Muscle of back (tissue), 13 donors: ENCODE measurements at places on chromosomes 2 and 18. TPM values are rescaled to one million over a fixed set of nuclear protein-coding genes. Genes with fewer than 3 reads are reported as not detected.

LYPD1 gene
- 10.7 TPM for polyA plus RNA-seq

TMEM182 gene
- 142 TPM for polyA plus RNA-seq

- DNase-seq, result no peak
Measured at GRCh38 chr2:182101263-182101662, 115.6 kb downstream of the PPP1R1C start.

DNA sequence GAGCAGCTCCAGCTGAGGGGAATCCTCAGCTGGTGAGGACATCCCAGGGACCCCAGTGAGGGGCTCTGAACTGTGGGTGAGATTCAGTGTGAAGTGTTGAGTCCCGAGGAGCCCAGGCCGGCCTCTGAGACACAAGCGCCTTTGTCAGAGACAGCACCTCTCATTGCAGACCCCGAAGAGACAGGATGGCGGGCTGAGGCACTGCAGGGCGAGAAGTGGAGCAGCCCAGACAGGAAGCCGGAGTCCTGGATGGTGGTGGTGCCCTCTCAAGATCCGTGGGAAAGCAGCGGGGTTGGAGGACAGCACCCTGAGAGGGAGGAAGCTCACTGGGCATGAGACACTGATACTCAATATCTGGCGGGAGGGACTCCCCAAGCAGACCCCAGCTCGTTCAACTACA is 49.1 kb upstream of the ID2 start:
- no peak for DNase-seq

- no peak for DNase-seq
Measured at GRCh38 chr18:69887256-69887655, 60.4 kb downstream of the CD226 start.

DNA sequence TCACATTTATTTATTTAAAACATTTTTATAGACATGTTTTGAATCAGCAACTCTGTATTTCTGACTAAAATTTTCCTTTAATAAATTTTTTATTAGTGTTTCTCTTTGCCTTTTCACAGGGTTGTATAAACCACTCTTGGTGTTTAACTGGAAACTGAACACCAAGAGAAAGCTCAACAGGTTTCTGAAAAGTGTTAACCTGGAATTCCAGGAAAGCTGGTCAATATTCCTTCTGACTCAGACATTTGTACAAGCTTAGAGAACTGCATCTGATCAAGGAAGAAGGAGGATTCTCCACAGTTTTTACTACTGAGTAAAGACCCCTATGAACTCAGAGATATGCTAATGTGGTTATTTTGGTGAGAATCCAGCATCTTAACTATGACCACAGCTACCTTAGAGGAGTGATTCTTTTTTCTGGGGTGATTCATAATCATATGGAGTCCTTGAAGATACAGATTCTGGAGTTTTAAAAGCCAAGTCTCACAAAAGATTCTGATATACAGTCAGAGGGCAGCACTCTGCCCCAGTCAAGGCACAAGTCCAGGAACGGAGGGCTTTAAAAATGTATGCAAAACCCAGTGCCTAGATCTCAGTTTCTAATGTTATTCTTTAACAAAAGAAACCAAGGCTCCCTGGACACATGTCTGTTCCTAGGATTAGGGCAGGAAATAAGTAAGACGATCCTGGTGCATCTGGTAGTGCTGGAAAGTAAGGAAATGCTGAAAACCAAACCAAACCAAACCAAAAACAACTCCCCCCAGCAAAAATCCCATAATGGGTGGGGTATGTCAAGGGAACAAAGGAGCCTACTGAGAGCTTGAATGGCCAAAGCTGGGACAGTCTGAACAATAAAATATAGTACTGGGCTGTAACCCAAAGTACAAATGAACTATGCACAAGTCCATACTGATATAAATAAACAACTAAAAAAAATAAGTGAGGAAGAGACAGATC is 85.1 kb upstream of the FZD5 start:
- DNase-seq, result no peak

GRCh38 chr2:24176326-24176725 is 1.5 kb downstream of the FAM228A start:
- DNase-seq, result no peak

GRCh38 chr2:239962890-239963591 is 62.1 kb downstream of the NDUFA10 start:
- DNase-seq, result no peak
